ENCODE measurements at places on chromosomes 6 and 20.

- no peak for DNase-seq
Observed at GRCh38 chr6:116456106-116456505, 5.1 kb upstream of the CALHM6 start.

- no peak for DNase-seq
Observed at GRCh38 chr6:16683641-16684194, 77.5 kb downstream of the ATXN1 start.

DNA sequence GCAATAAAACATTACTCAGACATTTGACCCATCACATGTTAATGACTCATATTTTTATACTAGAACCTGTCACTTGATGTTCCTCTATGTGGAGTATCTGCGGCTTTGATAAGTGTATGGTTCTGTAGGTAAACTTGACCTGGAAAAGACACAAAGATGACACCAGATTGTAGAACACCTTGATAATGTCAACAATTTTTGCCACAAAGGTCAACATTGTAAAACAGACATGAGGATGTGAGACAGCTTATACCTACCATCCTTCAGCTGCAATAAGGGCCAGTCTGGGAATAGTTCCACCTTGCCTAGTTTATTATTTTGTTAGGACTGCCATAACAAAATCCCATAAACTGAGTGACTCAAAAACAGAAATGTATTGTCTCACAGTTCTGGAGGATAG, 202.4 kb downstream of the LMBRD1 start:
- DNase-seq = no peak

- no peak for DNase-seq
Observed at GRCh38 chr20:933029-933428, 16.9 kb upstream of the ANGPT4 start.

- DNase-seq = no peak
Observed at GRCh38 chr20:40689943-40690835, 1.2 kb upstream of the MAFB start.

DNA sequence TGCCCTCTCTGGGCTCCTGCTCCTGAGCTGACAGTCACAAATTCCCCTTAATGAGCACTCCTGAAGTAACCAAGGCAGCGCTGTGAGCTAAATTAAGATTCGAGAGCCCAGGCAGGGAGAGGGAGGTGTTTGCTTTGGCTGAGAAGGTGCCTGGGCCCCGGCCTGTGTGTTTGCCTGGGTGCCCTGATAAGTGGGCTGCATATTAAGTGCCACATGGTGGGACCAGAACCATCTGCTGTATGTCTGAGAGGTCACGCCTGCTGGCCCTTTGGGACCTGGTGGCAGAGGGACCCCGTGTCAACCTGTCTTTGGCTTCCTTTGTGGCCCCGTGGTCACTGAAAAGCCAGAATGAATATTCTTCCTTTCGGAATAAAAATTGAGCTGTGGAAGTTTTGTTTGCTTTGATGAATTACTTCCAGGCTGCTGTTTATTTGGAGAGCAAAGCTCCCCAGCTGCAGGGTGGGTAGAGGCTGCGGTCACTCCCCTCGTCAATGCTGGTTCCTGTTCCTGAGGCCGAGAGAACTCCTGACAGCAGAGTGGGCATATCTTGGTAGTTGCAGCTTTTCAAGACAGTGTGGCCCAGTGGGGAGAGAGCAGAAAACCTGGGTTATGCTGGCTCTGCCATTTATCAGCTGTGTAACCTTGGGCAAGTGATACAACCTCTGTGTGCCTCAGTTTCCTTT, 17.5 kb upstream of the KCNK16 start:
- DNase-seq = no peak

- DNase-seq = no peak
Observed at GRCh38 chr20:57381596-57382503, 9.3 kb upstream of the RBM38 start.

- DNase-seq = peak; percentile 8
Observed at GRCh38 chr6:97394160-97394748, 111.2 kb upstream of the MMS22L start.

- no peak for DNase-seq
Observed at GRCh38 chr6:81689580-81689979, 62.9 kb downstream of the TENT5A start.

DNA sequence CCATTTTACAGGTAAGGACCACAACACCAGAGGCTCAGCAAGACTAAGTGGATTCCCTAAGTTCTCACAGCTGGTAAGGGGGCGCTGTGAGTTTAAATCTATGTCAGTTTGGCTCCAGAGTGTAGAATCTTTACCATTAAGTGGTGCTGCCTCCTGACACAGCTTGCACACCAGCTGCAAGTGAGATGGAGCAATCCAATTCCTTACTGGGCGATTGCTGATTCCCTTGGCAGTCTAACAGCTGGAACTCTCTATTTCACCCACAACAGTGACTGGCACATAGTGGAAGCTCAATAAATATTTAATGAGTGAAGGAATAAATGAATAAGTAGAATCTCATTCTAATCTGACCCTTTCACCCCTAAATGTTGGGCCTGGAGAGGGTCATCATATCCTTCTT, 176.7 kb downstream of the CLIC5 start:
- no peak for DNase-seq

- DNase-seq = no peak
Observed at GRCh38 chr6:91442342-91442741, 855.5 kb upstream of the MAP3K7 start.

GRCh38 chr20:21338291-21338690, 35.2 kb downstream of the XRN2 start:
- no peak for DNase-seq

DNA sequence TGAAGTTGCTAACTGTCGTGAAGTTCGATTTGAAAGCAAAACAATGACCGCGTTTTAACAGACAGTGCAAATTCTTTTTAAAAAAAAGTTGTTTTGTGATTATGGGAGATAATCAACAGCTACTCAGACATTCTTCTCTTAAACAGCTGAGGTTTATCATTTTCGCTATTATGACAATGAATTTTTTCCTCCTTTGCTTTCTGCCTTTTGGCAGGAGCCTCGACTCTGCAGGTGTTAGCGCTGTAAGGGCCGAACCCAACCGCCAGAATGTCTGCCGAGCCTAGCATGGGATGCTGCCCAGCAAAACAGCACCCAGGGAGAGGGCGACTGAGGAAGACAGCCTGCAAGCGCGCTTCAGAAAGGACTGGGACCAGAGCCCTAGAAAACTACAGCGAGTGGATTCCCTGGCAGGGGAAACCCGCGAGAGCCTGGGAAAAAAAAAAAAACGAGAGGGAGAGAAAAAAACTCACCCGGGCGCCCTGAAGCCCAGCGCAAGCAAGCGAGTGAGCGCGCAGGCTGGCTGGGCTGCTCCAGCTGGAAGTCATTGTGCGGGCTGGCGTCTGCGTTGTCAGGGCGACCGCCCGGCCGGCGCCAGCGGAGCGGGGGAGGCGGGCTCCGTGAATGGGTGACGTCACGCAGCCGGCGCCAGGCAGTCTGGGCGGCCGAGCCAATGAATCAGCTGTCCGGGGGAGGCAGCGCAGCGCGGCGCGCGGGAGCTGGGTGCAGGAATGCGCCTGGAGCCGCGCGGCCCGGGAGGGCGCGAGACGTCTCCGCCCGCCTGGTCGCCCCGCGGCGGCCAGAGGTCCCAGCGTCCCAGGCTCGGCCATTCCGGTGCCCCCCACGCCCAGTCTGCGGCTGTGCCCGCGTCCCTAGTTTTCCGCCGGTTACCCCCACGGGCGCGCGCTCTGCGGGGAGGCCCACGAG, 32.7 kb upstream of the ID4 start:
- DNase-seq = peak; percentile 84

All from NCI-H1417 treated with DMSO at 0.1 percent for 48 hours (cell line).